ENCODE measurements at places on chromosomes 4 and X. TPM values are rescaled to one million over a fixed set of nuclear protein-coding genes. Genes with fewer than 3 reads are reported as not detected.

TMPRSS11F gene
- total RNA-seq = not detected

DNA sequence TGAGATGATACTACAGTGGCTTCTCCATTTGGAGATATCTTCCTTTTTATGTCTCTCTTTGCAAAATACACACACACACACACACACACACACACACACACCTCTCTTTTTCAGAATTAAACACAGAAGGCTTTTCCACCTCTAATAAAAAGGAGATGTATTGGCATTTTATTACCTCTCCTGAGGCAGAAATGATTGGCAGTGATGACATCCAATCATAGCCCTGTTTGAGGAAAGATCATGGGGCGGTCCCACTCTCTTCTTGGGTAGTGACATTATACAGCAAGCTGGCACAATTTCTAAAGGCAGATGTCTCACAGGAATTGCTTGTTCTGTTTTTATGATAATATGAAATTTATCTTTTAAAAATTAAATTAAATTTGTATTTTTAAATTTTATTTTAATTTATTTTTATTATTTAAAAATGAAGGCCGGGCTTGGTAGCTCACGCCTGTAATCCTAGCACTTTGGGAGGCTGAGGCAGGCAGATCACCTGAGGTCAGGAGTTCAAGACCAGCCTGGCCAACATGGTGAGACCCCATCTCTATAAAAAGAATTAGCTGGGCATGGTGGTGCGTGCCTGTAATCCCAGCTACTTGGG is 15.6 kb downstream of the CHRNA9 start:
- ATAC-seq = no peak

DNA sequence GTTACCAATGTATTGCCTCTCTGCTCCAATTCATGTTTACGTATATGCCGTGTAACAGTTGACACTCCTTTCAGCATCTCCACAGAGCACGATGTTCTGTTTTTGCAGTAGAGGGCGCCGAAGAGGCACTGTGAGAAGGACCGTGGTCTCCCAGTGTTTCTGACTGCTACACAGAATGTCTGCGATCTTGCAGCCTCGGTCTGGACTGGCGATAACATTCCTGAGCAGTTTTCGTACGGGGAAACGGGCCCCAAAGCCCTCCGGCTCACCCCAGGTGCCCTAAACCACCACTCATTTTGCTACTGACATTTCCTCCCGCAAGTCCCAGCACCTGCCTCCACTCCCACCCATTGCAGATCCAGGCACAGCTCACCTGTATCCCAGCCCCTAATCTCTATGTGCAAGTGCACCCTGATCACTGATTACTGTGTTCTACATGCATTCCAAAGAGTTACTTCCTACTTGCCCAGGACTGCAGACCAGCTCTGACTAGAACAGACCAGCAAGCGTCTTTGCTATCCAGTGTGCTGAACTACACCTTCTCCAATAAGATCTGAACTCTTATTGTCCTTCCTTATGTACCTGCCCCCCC is 12.4 kb upstream of the NFXL1 start:
- peak; percentile 62 for ATAC-seq

FAM9B gene
- total RNA-seq = not detected

DNA sequence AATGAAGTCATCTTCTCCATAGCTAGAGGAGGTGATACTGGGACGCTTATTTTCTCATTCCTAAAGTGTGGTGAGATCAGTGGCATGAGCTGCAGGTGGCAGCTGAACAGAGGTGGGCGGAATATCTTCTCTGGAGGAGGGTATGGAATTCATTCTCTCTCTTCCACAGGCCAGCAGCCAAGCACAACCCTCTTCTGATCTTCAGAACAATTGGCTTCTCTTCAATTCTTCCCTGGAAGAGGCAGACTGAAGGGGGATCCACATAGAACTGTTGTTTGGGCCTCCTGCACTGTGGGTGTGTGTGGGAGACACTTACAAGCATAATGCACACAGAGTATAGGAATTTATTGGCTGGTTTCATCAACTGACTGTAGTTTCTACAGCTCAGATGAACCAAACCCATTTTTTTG is 180.4 kb upstream of the RASGEF1B start:
- no peak for ATAC-seq

- no peak for ATAC-seq
These were observed 126.3 kb upstream of the EMCN start for GRCh38 chr4:100644150-100644549.

ADH1C gene
- 2.6 TPM for total RNA-seq
